ENCODE measurements at places on chromosomes 6 and 20.

- DNase-seq: no peak
Measured at GRCh38 chr20:8320306-8320705, 188.2 kb downstream of the PLCB1 start.

DNA sequence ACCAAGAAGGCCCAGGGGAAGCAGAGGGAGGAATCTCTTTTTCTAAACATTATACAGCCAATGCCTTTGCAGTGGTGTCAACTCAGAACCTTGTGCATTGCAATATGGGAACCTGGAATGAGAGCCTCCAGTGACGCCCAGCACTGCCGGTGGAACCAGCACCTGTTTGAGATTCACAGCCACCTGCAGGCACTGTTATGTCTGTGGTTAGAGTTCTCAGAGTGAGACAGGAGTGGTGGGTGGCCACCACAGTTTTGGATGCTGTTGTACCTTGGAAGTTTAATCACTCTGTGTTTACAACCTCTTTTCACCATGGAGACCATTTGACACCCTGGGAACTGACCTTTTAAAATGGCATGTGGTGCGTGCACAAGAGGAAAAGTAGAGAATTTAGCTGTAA is 185.3 kb upstream of the KCNG1 start:
- DNase-seq: no peak

DNA sequence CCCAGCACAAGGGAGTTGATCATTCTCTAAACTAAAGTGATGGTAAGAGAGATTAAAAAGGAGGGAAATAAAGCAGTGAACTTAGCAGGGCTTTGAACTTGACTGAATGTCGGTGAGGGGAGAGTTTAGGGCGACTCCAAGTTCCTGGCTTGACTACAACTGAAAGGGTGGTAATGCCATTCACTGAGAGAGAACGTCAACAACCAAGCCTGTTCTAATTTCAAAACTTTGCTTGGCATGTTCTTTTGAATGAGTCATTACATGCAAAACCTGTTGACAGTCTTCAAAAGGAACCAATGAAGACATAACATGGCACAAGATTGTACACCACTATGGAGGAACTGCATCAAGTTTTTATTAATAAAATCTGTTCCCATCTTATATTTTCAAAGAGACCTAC is 10.3 kb upstream of the MYB start:
- no peak for DNase-seq

DNA sequence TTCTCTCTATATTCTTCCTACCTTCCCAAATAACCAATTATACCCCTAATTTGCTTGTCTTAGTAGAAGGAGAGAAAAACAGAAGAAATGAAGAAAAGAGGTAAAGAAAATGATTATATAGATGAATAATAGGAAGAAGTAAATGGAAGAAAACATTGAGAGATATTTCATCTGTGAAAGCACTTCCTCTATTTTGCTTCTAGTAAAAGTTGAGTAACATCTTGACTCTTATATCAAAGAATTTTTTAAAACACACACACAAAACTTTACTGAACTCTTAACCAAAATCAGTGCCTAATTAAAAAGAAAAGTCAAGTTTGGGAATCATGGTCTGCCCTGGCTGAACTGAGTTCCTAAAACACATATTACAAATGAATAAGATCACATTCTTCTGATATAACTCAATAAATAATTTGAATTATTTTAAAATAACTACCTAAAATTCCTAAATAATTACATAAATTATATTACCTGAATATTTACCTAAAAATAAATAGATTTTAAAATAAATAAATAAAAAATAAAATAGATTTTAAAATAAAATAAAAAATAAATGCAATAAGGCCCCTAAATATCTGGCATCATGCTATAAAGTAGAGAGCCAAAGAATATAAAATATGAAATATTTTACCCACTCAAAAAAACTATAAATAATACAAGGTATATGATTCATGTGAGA is 8.8 kb downstream of the SLC17A2 start:
- DNase-seq: no peak

DNA sequence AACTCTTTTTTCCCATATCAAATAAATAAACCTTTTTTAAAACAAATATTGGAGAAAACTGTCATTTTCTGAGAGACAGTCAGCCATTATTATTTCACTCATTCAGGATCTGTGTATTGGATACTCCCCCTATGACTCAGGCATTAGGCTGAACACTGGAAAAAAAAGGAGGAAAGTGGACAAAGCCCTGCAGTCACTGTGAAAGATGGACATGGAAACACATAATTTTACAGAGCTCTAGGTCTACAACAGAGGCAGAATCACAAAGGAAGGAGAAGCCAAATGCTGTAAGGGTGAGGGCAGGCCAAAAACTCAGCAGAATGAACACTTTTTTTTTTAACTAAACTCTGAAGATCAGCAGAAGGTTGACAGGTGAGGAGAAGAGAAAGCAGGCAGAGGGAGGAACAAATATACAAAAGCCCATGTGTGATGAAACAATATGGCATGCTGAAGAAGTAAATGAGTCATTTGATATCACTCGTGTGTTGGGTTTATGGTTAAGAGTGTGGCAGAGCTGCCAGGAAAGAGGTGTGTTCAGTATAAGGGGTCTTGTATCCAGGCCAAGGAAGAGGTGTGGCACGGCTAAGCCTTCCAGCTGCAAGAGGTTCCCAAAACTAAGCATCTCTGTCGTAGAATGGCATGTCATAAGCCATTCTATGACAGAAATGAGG is 39.1 kb downstream of the EPB41L2 start:
- no peak for DNase-seq

GRCh38 chr6:14865531-14866100 is 380.3 kb upstream of the JARID2 start:
- DNase-seq: no peak

DNA sequence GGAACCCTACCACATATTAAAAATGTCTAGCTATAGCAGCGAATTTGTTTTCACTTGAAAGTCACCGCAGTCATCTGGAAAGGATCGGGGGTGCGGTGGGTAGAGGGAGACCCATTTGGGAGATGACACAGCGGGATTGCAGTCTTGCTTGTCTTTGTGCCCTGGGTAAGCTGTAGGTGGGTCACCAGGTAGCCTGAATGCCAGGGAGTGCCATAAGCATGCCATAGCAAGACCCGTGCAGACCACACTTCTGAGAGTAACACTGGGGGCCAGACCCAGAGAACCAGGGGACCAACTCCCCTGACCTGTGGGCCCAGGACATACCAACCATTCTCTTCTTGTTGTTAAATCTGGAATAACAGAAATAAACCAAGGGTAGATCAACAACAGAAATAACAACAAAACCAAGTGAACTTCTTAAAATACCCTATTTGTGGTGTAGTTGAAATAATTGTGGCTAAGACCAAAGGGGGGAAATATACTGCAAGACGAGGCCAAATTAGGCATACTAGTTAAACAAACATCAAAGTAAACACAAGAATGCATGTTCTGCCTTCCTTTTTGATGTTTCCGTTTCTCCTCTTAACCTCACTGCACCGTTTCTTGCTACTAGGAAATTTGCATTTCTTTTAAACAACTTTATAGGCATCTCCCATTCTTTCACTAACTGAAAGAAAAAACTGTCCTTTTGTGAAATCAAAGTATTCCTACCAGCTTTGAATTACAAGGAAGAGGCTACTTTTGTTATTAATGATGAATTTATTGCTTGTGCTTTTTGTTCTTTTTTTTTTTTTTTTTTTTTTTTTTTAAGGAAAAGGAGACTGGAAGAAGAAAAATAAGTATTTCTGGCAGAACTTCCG is 128.2 kb downstream of the SASH1 start:
- no peak for DNase-seq

DNA sequence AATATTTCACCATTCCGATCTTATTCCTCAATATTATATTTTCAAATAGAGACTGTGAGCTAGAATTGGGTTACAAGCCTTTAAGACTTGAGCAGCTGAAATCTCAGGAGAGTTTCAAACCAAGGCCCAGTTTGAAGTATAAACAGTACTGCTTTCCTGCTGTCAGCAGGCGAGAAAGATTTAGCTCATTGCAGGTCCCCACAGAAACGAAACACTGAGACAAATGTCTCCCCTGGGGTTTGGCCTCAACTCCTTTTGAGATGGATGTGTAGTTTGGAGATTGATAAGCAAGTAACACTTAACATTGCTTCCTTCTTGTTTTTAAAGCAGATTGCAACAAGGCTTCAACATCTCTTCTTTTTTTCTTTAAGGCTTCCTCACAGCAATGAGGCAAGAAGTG is 22.4 kb upstream of the GLP1R start:
- DNase-seq: no peak

DNA sequence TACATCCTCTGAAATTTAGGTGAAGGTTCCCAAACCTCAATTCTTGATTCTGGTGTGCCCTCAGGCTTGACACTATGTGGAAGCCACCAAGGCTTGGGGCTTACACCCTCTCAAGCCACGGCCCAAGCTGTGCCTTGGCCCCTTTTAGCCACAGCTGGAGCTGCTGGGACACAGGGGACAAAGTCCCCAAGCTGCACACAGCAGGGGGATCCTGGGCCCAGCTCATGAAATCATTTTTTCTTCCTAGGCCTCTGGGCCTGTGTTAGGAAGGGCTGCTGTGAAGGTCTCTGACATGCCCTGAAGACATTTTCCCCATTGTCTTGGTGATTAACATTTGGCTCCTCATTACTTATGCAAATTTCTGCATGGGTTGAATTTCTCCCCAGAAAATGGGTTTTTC is 37.3 kb upstream of the BACH2 start:
- no peak for DNase-seq

DNA sequence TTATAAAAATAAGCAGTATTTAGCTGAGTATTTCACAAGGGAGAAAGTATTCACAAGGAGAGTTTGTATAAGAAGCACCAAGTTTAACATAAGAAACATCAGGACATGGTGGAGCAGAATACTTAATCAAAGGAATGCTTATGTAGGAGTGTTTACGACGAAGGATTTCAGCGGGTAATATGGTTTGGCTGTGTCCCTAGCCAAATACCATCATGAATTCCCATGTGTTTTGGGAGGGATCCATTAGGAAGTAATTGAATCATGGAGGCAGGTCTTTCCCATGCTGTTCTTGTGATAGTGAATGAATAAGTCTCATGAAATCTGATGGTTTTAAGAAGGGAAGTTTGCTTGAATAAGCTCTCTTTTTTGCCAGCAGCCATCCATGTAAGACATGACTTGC is 1099.1 kb upstream of the ADGRB3 start:
- DNase-seq: no peak

DNA sequence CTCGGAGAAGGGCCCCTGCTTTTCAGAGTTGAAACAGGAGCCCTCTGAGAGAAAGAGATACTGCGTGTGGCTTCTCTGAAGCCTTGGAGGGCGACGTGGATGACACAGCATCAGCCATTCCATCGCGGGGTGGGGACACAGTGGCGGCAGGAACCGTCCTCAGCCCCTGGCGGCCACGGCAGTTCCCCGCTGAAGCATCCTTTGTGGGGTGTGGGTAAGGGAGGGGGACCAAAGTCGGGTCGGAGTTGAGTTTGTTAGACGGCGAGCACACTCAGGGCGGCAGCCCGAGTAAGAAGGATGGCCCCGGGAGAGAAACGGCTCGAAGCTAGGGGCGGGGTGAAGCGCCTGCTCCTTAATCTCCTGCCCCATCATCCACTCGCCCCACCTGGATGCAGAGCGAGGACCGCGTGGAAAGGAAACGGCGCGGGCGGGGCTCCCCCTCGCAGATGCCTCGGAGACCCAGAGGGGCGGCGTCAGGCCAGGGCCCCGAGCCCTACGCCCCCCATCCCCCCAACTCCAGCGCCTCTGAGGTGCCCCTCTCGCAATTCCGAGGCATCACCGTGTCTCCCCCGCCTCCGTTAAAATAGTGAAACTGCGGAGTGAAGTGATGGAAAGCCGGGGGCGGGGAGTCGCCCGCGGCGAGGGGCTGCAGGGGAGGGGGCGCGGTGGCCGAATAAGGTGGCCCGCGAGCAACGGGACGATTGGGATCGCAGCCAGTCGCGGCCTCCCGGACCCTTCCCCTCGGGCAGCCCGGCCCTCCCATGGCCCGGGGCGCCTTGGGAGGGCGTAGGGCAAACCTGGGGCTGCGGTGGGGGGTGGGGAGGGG is 796 bp upstream of the RREB1 start:
- no peak for DNase-seq

DNA sequence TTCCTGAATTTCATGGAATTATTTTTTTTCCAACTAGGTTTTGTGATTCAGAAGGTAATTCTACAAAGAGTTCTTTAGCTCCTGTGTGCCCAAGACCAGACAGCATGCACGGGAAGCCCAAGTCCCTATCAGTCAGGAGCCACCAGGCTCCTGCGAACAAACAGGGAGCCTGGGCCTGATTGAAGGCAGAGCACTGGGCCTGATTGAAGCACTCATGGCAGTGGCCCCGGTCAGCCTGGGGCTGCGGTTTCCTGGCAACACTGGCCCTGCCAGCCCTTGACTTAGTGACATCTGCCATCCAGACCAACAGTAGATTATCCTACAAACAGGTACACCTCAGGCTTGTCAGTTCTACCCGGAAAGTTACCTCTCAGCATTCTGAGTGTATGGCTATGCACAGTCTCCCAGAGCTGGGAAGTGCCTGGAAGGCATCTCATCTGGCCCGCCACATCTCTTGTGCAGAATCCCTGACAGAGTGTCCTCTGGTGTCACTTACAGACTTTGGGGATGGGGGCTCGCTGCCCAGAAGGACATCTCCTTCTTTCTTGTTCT is 133.8 kb downstream of the VEGFA start:
- no peak for DNase-seq

DNA sequence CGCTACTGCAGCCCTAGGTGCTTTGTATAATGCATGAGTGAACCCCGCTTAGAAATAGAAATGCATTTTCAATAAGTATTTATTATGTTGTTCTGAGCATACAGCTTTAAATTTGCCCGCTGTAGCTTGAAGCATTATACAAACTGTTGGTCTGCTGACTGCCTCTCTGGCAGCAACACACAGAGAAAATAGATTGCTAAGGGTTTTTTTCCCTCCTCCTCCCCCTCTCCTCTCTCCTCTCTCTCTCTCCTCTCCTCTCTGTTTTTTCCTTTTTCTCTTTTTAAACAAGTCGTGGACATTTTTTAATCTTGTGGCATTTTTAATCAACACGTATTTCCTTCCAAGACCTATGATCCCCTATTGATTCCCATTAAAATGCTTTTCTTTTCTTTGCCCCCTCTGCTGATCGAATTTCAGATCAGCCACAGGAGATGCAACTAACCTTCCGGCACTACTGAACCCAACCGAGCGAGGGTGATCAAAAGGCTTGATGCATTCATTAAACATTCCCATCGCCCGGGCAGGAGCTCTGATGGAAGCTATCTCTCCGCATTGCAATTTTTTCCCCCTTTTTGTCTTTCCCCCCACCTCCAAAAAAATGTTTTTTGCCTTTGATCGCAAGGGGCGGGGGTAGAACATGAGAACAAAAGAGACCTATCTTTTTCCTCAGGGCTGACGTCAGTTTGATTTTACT is 90.7 kb upstream of the ARID1B start:
- DNase-seq: peak; percentile 73

GRCh38 chr6:37101991-37102298 is 68.0 kb upstream of the PIM1 start:
- no peak for DNase-seq
